ENCODE measurements at places on chromosomes 16 and 17.

DNA sequence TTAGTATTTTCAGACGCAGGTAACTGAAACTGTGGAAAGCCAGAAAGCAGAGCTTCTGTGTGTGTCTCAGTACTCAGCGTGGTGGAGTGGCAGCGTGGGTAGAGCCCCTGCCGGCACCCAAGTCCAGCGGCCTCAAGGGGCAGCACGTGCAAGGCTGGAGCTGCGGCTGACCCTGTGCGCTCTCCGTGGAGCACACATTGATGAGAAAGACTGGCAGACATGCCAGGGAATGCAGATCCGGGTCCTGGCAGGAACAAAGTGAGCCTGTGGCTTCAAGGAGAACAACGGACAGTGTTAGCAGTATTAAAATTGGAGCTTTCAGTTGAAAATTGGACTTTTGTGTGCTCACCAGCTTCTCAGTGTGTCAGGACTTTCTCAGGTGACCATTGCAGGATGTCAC lies 23.3 kb downstream of the ZC3H18 start:
- no peak for DNase-seq

DNA sequence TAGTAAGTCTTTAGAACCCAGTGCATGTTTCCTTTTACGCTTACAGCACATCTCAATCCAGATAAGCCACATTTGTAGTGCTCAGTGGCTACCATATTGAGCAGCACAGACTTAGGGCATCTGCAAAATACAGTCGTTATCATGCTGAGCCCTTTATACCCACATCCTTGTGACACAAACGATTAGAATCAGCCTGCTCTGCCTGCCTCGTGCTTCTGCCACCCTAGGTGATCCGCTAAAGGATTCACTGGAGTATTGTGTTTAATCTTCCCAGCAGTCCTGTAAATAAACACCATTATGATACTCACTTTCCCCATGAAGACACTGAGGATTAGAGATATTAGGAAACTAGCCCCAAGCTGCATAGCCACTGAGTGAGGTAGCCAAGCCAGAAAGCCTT lies 51.3 kb upstream of the FA2H start:
- no peak for DNase-seq

DNA sequence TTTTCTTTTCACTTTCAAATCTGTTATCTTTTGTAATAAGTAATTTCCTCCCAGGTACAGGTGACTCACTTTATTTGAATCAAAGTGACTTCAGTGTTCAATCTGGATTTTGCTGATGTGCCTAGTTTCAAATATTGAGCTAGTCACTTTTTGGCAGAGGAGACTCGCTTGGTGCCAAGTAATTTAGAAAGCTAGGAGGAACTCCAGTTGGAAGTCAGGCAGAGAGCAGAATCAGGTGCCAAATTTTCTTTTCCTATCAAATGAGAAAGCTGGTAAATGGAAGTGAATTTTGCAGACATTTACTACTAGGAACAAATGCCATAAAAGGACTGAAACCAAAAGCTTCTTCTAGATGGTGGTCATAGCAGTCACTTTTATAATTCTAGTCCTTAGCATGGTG lies 656.0 kb upstream of the KIF2B start:
- DNase-seq, result no peak

DNA sequence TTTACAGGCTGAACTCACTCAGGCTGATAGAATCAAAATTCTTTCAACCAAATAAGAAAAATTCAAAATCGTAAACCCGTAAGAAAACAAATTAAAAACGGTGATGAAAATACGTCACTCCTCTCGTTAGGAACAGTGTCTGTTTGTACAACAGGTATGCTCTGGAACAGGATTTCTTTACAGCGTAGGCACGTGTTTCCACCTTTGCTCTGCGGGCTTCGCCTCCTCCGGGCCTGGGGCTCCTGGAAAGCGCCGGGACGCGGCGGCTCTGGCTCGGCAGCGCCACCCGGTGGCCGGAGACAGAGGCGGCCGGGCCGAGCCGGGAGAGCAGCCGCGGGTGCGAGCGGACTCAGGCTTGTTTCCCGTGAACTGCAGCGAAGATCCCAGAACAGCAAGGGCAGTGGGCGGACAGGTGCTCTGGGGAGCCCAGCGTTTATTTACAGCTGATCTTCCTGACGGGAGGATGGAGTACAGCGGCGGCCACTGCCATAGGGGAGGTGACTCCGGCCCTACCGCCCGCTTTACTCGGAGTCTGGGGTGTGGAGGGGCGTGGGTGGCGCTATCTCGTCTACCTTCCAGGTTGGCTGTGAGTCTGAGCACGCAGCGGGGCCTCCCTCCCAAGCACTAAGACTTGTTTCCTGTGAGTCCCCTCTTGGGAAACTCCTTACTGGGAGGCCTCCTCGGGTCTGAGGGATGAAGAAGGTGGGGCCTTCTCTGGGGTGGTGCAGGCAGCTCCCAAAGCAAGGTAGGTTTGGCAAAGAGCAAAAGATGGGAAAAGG lies 40.5 kb upstream of the ATP2A3 start:
- peak; percentile 72 for DNase-seq

DNA sequence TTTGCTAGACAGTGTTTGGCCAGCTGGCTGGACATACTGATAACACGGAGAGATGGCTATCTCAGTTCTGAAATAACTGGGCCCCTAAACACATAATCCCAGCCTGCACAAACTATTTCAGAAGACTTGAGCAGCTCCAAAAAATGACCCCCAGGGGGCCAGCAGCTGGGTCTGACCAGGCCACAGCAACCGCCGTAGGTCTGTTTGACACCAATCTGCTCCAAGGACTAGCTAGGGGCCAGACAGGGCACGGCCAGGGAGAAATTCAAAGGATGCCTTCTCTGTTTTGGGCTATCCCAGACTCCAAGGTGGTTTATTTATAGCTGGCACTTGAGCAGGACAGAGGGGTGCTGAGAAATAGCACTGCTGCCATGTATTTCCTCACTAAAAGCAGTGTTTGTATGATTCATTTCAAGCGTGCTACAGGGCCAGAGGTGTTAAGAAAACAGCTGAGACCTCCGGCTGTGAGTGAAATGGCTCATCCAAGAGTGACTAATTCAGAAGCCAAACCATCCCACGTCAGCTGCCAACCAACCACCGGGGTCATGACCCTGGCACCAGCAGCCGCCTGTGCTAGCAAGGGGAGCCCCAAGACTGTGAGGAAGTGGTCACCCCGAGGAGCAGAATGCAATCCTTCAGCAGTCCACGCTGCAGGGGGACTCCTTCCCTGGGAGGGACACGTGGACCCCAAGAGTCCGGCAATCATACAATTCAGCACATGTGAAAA lies 5.7 kb downstream of the GGA2 start:
- DNase-seq, result peak; percentile 93

DNA sequence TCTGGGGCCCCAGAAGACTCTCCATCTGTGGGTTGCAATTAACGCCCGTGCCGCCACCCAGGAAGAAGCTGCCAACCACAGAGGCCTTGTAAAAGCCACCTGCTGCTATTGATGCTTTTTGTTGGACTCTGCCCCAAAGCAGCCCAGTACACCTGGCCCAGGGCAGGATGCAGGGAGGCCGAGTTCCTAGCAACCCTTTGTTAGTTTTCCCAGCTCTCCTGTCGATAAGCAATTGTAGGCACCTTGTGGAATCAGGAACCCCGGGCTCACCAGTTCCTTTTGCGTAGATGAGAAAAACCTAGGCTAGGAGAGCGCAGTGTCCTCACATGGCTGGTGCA lies 103.3 kb downstream of the ABCC6 start:
- DNase-seq, result no peak
